ENCODE measurements at places on chromosomes 5 and 9.

- DNase-seq, result no peak
These were observed 518.7 kb downstream of the LRRC70 start for GRCh38 chr5:63097286-63097685.

- no peak for DNase-seq
These were observed 51.7 kb downstream of the ERGIC1 start for GRCh38 chr5:172885597-172886340.

DNA sequence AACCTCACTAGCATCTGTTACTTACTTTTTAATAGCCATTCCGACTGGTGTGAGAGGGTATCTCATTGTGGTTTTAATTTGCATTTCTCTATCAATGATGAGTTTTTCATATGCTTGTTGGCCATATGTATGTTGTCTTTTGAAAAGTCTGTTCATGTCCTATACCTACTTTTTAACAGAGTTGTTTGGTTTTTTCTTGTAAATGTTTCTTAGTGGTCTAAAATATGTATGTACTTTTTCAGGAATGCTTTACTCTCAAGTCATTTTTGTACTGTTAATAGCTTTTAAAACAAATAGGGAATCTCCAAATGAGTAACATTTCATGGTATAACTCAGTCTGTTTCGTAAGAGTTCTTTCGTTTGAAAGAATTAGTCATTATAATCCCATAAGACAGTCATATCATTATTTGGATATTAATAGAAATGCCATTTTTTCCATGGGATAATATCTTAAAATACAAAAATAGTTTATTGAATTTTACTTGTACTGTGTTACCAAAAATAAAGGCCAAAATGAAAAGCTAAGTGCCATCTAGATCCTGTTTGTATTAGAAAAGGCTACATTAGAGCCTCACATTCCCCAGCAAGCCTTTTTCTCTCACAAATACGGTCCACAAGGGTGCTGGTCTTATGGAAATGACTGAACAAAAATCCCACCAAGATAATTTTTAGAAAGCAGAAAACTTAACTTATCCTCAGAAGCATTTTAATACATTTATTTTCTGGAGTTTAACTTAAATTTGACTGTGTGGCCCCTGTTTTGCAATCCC, 247.7 kb downstream of the PJA2 start:
- DNase-seq, result no peak

GRCh38 chr5:40906351-40906751, 2.9 kb upstream of the C7 start:
- no peak for DNase-seq

GRCh38 chr9:76219560-76220151, 174.6 kb downstream of the RFK start:
- DNase-seq, result no peak

GRCh38 chr9:127921557-127922120, 4.8 kb upstream of the ST6GALNAC4 start:
- no peak for DNase-seq

- no peak for DNase-seq
These were observed 677 bp upstream of the TXNDC15 start for GRCh38 chr5:134873494-134873893.

DNA sequence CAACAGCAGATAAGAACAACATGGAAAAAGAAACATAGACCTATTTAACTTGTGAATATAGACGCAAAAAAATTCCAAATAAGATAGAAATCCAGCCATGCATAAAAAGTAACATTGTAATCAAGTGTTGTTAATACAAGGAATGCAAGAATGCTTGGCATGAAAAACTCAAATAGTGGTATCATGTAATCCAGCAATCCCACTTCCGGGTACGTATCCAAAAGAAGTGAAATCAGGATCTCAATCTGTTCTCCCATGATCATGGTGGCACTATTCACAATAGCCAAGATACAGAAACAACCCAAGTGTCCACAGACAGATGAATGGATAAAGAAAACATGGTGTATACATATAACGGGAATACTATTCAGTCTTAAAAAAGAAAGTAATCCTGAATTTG, 437.4 kb downstream of the ARHGEF28 start:
- no peak for DNase-seq

GRCh38 chr5:57366744-57367143, 115.9 kb downstream of the ACTBL2 start:
- no peak for DNase-seq

DNA sequence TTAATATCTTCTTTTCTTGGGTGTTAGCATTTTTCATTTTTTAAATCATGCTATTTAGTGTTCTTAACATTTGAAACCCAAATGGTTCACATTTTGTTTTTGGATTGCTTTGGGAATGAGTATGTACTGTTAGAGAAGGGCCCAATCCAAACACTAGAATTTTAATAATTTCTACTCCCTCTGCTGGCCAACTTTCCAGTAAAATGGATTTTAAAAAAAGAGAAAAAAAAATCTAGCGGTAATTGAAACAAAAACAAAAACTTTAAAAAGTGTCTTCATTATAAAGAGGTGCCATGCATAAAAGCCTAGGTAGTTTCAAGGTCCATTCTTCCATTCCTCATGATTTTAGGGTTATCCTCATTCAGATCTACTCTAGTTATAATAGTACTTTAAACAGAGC, 32.1 kb upstream of the RICTOR start:
- DNase-seq, result no peak

GRCh38 chr5:58172946-58173345, 286.9 kb downstream of the PLK2 start:
- no peak for DNase-seq

DNA sequence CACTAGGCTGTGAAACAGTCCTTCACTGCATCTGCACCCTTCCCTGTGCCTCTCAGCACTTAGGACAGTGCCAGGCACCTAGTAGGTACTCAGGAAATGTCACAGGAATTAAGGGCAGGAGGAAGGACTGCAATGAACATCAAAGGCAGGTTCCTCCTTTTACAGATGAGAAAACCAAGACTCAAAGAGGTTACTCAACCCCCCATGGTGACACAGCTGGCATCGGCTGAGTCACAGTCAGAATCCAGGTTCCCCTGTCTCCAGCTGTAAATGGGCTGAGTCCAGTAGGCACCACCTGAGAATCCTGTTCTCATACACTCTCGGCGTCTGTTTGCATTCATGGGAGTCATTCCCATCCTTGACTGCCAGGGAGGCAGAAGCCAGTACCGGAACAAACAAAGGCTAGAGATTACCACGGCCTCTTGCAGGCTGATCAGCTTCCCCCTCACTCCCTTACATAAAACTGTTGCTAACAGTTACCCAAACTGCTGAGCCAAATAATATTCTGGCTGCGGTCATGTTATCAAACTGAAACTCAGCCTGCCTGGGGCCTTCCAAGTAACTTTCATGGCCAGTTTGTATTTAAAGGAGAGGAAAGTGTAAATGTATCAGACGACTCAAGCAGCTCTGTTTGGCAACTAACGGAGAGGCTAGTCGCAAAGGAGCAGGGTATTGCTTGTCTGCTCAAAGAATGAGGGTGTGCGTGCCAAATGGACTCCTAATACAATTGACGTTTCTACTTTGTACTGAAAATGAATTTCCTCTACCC, 201.7 kb downstream of the PAPPA start:
- no peak for DNase-seq

DNA sequence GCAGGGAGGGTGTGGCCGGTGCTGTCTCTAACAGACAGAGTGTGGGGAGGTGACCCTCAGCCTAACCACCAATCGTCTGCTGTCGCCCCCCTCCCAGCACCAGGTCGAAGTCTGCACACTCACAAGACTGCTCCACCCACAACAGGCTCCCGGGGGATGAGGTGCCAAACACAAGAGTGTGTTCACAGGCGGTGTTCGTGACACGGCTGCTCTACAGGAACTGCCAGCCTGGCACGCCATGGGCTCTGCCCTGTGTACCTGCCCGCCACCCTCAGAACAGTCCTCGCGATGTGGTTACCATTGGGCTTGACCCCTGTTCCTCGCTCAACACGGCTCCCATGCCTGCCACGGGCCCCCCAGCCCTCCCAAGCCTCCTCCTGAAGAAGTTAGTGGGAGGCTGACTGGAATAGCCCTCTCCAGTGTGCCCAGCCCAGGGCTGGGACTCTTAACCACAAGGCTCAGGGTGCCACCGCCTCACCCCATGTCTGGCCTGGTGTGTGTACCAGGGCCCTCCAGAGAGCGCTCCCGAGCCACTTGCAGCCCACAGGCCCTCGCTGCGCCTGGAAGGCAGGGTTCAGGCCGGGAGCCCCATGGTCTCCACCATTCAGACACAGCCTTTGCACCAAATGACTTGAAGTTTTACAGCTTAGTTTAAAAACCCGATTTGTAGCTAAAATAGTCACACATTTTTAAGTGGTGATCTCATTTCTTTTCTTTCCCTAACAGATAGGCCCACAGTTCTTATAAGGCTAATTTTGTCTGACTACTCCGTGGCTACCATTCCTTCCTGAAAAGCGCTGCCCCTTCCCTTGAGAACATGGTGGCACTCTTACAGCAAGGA, 102.5 kb downstream of the CAMSAP1 start:
- no peak for DNase-seq

DNA sequence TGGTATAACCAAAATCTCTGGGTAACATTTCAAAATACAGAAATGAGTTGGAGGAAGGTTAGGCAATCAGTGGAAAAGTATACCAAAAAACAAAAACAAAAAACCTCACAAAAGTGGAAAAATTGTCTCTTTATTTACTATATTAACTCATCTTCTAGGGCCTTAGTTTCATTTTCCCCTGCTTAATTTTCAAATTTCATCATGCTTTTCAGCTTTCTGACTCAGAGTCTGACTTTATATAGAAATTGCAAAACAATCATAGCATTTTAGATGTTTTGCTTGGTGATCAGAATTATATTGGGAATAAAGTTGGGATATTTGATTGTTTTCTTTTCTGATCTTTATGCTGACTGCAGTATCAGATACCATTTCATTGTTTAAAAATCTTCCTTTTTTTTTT, 257.0 kb upstream of the PRR16 start:
- DNase-seq, result no peak

GRCh38 chr9:132943651-132944293, 644 bp downstream of the TSC1 start:
- no peak for DNase-seq

DNA sequence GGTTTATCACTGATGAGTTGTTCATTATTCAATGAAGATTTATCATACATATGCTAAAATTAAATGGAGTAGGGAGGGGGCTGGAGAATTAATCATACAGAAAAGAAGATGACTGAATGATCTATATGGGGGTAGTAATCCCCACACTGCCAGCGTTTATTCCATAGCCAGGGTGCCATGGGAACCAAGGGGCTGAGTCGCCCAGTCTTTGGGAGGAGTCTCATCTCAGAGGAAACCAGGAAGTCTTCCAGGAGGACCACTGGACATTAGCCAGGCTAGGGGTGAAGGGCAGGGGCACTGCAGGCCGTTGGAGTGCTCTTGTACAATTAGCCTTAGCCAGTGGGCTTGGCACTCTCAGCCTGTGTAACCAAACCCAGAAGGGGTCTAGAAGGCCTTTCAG, 226.5 kb downstream of the ARL15 start:
- no peak for DNase-seq
